Stimulated activated CD4-positive, alpha-beta T cell treated with anti-CD3 and anti-CD28 coated beads, Interleukin-12 subunit alpha, Interleukin-12 subunit beta, amount 100 ng/mL, for 24 hours (primary cell): ENCODE measurements at places on chromosomes 3 and 15.

- no peak for DNase-seq
Measured at GRCh38 chr15:74178326-74179100, 5.0 kb downstream of the ISLR start.

GRCh38 chr3:179179979-179180759 lies 32.0 kb downstream of the PIK3CA start:
- DNase-seq = no peak

DNA sequence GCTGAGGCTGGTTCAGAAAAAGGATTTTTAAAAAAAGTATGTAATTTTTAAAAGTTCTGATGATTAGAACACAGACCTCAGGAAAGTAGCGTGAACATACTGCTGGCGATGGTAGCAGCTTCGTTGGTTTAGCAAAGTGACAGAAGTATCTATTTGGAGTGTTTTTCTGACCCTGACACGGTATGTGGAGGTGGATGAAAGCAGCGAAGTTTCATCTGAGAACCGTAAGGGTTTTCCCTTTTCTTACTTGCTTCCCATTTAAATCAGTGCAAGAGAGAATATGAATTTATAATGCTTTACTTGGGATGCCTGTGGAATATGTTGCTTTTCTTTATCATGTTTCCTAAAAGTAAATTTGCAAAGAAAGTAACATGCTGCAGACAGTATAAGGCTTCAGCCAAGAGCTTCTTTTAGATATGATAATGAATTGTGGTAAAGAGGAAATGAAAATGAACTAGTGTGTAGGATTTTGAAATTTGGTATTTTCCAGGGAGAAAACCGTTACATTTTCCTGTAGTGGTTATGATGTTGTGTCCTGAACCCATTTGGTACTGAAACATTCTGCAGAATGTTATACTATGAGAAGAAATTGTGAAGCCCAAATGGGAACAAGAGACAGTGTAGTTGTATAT lies 3.9 kb downstream of the CHST2 start:
- DNase-seq = no peak

DNA sequence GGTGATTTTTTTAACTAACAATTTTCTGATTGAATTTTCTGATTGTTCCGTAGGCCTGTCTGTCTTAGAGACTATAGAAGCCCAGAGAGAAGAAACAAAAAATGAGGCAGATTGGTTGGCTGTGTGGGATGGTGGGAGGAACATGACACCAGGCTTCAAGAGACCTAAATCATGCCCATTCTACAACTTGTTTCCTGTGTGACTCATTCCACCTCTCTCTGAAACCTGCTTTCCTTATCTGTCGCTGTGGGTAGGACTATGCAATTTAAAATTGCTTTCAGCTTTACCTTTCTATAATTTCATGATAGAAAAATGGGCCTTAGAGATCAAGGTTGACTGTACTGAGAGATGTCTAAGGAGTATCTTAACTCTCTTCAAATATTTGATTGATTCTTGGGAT lies 44.5 kb downstream of the OXNAD1 start:
- DNase-seq = no peak

DNA sequence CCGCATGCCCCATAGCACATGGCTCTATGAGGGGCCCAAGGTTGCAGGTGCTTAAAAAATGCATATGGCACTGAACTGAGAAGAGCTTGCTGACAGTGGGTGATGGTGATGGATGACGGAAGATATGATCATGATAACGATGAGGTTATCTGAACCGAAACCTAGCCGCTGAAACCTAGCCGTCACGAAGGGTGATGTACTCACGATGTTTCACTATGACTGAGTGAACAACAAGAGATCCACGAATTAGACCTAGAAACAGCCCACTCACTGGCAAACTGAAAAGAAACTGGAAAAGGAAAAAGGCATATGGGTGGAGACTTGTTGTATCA lies 57.6 kb upstream of the BCL6 start:
- peak; percentile 37 for DNase-seq

DNA sequence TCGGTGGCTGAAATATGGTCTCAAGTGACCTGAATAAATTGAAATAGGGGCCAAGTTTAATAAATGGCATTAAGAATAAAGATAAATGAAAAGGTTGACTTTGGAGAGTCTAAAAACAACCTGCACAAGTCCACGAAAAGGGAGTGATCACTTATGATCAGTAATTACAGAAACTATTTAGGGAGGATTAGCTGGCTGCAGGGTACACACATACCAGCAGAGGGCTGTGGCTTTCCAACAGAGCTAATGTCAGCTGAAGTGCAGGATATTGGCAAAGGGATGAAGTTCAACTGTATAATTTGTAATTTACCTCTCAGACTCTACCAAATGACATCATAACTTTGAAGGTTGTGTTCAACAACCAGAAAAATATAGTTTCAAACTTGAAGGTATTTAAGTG lies 86.8 kb downstream of the SYNPR start:
- no peak for DNase-seq

GRCh38 chr3:152235709-152236298 lies 32.9 kb upstream of the MBNL1 start:
- DNase-seq = no peak

DNA sequence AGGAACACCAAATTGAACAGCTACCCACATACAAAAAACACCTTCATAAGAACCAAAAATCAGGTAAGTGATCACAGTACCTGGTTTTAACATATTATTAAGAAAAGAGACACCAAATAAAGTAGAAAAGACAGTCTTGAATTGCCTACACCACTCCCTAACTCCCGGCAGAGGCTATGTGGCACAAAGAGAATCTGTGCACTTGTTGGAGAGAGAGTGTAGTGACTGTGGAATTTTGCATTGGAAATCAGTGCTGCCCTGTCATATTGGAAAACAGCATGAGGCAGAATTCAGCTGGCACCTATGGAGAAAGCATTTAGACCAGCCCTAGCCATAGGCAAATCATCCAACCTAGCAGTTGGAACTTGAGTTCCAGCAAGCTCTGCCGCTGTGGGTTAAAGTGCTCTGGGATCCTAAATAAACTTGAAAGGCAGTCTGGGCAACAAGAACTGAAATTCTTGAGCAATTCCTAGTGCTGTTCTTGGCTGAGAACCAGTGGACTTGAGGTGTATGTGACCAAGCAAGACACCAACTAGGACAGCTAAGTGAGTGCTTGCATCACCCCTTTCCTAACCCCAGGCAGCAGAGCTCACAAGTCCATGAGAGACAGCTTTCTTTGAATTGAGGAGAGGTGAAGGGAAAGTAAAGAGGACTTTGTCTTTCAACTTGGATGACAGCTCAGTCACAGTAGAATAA lies 969.6 kb upstream of the ALCAM start:
- no peak for DNase-seq

- DNase-seq = no peak
Measured at GRCh38 chr3:71388535-71389120, 194.9 kb downstream of the FOXP1 start.

DNA sequence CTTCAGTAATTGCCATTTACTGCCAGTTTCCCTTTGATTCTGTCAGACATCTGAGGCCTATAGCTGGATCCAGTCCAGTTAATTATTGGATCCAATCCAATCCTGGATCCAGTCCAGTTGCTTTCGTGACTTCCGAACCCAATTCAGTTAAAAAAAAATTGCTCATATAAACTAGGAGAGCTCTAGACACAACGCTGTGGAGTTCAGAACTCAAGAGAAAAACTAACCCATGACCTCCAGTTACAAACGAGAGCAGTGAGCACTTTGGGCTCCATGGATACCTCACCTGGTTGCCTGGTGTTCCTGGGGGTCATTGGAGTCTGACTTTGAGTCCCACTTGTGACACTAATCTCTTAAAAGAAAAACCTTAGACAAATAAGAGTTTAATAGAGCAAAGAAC lies 269.8 kb downstream of the THSD4 start:
- DNase-seq = no peak

DNA sequence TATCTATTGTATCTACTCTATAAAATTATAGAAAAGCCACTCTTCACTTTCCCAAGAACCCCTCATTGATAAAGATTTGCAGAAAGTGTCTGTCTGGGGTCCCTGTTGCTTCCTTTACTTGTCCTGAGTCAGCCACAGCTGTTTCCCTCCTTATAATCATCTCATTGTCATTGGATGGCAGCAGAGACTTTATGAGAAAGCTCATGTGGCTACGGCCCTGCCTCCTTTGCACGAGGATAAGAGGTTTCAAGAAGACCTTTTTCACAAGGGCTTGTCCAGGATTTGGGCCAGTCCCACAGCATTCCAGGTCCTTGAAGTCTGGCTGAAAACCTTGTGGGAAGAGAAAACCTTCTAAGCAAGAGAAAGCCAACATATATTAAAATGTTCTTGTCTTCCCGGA lies 41.9 kb upstream of the THBS1 start:
- DNase-seq = no peak

DNA sequence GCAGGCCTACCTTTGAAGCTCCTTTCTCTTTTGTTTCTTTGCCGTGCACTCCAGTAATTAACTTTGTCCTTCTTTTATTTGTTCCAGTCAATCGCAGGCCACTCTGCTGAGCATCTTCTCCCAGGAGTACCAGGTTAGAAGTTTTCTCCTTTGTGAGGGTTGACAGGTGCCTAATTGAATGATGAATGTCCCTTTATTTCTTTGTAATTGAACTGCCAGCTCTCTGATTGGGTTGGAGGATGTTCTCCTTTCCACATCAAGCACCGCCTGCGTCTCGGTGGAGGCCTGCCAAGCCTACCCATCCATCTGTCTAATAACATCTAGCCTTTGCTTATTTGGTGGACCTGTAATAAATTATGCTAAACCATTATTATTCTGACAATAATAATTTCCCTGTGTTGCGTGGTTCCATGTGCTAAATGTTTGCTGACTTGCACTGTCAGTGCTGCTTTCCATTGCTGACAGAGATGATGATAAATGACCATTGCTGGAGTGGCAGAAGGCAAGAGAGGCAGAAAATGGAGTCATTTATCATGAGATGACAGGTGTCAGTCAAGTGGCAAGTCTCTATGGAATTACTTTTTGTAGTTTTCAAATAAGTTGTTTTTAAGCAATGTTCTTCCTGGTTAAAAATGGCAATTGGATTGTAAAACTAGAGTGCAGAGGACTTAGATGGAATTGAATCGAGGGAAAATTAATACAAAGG lies 64.9 kb downstream of the CDIN1 start:
- DNase-seq = no peak

- DNase-seq = no peak
Measured at GRCh38 chr3:188742755-188743550, 428.8 kb upstream of the TPRG1 start.

DNA sequence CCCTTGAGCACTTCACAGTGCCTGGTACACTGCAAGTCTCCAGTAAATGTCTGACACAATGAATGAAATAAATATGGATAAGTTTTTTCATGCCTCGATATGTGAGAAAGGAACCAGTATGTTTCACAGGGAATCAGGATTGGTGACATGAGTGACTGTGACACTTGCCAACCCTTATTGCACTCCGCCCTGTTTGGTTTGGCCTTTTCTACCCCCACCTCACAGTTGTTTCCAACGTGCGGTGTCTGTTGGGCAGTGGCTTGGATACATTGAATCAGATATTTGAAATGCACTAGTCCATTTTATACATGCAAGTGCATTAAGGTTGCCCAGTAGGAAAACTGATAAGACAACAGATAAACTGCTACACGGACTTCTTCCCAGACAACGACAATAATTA lies 2.0 kb downstream of the NPHP3 start:
- DNase-seq = no peak

- no peak for DNase-seq
Measured at GRCh38 chr3:110487840-110488239, 583.8 kb upstream of the NECTIN3 start.

DNA sequence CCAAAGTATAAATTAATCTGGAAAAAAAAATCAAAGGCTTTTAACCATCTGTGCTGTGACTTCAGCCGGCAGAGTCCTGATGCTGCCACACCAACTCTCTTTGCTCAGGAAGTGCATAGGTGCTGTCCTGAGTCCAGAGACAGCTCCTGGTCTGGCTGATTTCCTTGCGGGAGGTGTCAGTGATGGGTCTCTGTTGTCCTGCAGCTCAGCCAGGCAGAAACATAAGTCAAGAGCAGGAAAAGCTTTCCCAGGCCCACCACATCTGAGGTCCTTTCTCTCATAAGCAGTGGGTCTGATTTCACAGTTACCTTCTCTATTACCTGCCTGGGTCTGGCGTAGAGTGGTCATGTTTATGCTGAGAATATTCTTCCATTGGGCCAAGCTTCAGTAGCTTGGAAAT lies 19.4 kb downstream of the CHST2 start:
- DNase-seq = no peak

DNA sequence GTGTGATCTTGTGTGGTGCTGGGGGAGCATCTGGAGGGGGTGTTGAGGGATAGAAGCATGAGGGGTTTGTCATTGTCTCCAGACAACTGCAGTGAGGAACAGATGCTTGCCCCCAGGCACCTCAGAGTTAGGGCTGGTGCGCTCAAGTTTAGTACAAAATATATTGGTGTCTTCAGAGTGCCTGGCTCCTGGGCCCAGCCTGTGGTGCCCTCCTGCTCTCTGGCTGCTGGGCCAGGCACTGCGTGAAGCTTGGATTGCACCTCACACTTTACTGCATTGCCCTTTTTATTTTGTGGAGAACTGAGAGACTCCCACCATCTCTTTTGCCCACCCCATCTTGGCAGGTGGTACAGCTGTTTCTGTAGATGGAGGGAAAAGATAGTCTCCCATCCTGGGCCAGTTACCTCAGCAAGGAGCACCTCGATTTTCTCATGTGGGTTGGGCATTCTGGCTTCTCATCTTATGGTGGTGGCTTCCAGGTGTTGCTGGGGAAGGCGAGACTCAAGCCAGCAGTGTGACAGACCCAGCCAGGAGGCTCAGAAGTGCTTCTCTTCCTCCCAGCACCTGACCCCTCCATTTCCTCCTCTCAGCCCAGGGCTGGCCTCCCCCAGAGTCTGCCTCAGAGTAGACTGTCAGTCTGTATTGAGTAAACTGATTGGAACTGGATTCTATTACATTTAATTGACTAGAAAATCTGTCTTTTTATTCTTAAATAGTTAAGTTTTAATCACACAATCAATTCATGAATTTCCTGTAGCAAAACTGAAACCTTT lies 140.5 kb downstream of the DNAJB8 start:
- DNase-seq = no peak

DNA sequence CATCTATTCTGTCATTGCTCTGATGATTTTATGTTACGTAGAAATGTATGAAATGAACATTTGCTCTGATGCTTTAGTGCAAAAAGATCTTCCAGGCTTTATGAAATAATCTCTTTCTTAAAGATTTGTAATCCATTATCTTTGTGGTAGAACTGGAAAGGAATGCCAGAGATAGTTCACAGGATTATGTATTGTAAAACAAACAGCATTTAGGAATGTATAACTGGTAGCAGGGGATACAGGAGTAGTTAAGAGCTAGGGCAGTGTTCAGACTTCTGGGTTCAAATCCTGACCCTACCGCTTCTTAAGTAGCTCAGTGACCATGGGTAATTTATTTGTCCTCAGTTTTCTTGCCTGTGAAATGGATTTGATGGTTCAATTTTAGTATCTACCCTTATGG lies 429.8 kb upstream of the TPM1 start:
- DNase-seq = no peak

DNA sequence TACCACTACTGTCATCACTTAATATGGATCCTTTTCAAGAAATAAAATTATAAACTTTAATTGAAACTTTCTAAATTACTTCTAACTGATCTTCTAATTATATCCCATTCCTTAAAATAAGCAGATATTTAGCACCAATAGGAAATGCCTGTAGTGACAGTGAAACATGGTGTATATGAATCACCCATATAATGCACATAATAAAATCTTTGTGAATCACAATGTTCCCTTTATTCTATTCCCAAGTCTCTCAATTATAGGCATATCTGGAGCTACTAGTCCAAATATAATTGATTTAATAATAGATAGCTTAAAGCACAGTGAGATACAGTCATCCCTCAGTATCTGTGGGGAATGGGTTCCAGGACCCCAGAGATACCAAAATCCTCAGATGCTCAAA lies 490.3 kb downstream of the NLGN1 start:
- DNase-seq = no peak
